ACHN (cell line): ENCODE measurements at places on chromosomes 2 and 18.

GRCh38 chr2:28419443-28420270, 27.0 kb downstream of the FOSL2 start:
- DNase-seq: no peak

GRCh38 chr2:197179744-197180498, 130.7 kb downstream of the ANKRD44 start:
- DNase-seq: no peak

- peak; percentile 33 for DNase-seq
Observed at GRCh38 chr2:122627388-122627787, 871.9 kb downstream of the TSN start.

- no peak for DNase-seq
Observed at GRCh38 chr2:101473591-101473910, 1.4 kb downstream of the RFX8 start.

DNA sequence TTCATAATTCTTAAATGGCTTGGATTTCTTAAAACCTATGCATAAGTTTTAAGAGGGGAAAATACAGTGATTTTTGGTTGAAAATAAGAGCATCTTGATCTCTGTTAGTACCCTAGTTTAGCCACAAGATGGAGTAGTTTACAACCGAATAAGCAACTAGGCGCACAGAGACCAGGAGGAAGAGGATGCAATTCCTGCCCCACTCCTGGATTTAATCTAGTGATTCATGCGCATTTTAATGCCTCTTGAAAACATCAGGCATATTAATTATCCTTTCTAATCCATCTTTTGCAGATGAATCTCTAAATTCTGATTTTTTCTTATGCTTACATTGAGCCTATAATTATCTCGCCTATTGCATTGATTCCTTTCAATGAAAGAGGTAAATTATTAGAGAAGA, 76.7 kb downstream of the MRPS9 start:
- DNase-seq: peak; percentile 62
